ENCODE measurements at places on chromosomes 1 and 21. TPM values are rescaled to one million over a fixed set of nuclear protein-coding genes. Genes with fewer than 3 reads are reported as not detected.

- no peak for DNase-seq
Measured at GRCh38 chr1:115275216-115275615, 62.8 kb downstream of the NGF start.

DNA sequence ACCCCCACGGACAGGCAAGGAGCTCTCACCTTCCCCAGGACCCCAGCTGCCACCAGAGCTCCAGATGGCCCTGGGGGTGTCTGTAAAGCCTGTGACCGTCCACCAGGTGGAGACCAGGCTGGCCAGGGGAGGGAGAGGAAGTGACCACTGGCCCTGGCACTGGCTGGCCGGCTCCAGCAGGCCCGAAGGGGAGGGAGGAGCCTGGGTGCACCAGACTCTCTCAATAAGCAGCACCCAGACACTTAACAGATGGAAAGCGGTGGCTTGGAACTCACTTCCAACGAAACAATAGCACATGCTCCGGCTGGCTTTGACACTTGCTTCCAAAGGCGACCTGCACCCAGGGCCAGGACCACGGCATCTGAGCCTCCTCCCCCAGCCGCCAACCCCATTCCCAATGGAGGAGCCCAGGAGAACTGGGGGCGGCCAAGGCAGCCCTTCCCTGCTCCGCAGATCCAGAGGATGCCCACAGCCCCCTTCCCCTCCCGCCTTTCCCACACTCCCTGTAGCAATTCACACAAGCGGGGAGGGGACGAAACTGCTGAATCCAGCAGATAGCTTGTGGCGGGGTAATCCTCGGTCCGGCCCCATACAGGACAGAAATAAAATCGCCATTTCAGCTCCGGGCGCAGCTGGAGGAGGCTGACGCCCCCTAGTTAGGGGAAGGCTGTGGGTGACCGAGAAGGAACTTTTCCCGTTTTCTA is 742 bp upstream of the PDE9A start:
- no peak for DNase-seq

DNA sequence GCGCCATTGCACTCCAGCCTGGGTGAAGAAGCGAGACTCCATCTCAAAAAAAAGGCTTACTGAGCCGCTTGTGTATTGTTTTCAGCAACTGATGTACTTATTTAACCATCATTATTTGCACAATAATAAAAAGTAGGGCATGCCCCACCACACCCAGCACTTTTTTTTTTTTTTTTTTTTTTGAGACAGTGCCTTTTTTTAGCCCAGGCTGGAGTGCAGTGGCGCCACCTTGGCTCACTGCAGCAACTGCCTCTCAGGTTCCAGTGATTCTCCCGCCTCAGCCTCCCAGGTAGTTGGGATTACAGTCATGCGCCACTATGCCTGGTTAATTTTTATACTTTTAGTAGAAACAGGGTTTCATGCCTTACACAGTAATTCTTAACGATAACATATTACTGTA is 12.2 kb upstream of the TRNAU1AP start:
- DNase-seq = no peak

GRCh38 chr1:84603941-84604830 is 29.9 kb upstream of the CTBS start:
- peak; percentile 95 for DNase-seq

DNA sequence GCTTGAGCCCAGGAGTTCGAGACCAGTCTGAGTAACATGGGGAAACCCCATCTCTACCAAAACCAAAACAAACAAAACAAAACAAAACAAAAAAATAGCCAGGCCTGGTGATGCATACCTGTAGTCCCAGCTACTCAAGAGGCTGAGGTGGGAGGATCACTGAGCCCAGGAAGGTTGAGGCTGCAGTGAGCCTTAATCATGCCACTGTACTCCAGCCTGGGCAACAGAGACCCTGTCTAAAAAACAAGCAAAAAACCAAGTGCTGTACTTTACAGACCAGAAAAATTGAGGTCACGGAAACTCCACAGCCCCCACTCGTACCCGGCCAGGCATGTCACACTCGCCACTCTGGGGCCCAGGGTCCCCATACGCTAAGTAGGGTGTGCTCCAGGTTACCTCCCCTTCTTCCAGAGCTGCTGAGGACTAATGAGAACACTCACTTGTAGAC is 22.9 kb downstream of the ATP2B4 start:
- DNase-seq = peak; percentile 60

GRCh38 chr1:64469977-64470664 is at the start of gene CACHD1:
TSS of gene CACHD1 (plus strand) at chr1:64470129. CDS start at chr1:64470745, 616 bp downstream.
- peak; percentile 42 for DNase-seq

GRCh38 chr1:110085671-110086070 is 15.2 kb upstream of the ALX3 start:
- no peak for DNase-seq

The ZYG11A gene
- polyA plus RNA-seq = 0.78 TPM
